CD8-positive, alpha-beta memory T cell (primary cell): ENCODE measurements at places on chromosomes 12 and 14.

DNA sequence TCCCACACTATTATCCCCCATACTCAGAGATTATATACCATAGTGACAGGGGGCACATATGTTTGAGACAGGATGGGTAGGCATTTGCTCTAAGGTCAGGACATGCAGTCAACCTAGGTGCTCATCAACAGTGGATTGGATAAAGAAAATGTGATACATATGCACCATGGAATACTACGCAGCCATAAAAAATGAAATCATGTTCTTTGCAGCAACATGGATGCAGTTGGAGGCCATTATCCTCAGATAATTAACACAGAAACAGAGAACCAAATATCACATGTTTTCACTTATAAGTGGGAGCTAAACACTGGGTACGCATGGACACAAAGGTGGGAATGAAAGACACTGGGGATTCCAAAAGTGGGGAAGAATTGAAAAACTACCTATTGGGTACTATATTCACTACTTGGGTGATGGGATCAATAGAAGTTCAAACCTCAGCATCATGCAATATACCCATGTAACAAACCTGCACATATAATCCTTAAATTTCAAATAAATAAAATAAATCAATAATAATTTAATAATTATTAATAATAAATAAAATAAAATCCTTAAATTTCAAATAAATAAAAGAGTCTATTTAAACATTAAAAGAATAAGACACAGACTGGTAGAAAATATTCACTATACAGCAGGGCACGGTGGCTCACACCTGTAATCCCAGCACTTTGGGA, 160.1 kb upstream of the CNOT2 start:
- DNase-seq = no peak

DNA sequence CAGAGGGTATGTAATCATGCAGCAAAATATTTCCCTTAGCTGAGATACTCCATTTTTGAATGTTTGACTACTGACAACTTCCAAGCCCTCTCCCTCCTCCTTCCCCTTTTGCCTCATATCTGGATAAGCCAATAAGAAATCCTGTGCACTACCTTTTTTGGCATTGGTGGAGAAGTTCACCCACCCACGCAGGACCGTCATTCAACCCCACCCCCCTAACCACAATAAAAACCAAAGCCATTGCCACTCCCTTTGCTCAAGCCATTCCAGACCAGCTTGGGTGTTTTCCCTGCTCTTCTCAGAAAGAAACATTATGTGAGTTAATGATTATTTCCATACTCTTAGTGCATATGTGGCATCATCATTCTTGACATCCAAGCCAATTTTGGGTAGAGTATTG, 176.7 kb downstream of the PTPN11 start:
- no peak for DNase-seq

DNA sequence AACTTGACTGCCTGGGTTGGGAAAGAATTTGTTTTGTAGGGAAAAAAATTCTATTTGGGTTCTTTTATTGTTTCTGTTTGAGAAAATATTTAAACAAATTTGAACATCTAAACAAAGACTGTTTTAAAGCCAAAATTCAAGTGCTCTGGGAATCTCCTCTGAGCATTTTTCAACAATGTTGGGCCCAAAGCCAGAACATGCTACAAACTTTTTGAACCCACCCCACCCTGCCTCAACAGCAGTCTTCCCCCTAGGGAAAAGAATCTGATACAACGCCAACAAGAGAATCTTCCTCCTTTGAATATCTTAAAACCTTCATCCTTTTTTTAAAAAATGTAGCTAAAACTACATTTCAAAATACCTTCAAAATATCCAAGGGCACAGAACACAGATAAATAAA, 20.4 kb upstream of the NID2 start:
- DNase-seq = no peak

GRCh38 chr12:93634416-93634815, 42.8 kb upstream of the CRADD start:
- DNase-seq = no peak

GRCh38 chr12:115109863-115110262, 425.9 kb upstream of the TBX3 start:
- DNase-seq = no peak

- no peak for DNase-seq
These were observed 84.1 kb upstream of the TRAF3 start for GRCh38 chr14:102693006-102693755.

DNA sequence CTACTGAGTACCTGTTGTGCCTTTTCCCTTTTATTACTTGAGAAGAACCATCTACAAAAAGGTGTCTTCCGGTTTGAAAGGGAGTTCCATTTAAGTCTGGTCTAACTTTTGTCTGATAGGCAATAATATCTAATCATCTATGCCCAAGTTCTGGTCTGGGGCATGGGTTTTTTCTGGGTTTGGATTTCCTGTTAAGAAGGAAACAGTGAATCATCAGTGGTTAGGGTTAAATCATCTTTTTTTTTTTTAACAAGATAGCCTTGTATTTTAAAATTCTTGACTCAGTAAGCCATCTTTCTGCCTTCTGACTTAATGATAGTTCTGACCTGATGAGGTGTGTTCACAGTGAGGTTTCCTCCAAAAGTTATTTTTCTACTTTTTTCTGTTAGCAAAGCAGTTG, 29.3 kb upstream of the CPNE8 start:
- DNase-seq = no peak

DNA sequence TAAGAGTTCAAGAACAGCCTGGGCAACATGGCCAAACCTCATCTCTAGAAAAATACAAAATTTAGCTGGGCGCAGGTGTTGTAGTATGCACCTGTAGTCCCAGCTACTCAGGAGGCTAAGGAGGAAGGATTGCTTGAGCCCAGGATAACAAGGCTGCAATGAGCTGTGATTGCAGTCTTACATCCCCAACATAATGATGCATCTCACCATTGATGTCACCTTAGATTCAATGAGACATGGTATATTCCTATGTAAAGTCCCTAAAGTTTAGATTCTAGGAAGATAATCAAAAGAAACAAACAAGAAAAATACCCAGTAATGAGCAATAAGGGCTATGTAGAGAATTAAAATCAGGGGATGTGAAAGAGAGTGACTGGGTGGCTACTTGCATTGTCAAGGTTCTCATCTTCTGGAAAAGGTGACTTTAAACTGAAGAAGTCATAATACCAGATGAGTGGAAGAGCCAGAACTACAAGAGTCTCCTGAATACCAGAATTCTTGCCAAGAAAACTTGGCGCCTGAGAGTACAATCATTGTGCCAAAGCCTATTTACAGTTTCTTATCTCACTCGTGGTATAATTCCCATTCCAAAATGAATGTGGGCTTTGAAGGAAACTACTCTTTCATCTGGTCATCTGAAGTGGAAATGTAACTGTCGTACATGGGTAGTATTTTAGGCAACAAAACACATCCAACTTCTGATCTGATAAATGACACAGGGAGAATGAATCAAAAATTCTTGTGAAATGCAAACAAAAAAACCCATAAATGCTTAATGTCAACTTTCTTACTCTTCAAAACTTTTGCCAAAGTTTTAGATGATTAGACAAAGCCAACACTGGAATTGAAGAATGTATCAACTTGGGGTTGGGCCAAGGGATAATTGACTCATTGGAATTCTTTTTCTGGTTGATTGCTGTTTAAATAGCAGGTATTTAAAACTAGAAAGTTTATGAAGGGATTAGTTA, 81.1 kb upstream of the ST8SIA1 start:
- DNase-seq = no peak

DNA sequence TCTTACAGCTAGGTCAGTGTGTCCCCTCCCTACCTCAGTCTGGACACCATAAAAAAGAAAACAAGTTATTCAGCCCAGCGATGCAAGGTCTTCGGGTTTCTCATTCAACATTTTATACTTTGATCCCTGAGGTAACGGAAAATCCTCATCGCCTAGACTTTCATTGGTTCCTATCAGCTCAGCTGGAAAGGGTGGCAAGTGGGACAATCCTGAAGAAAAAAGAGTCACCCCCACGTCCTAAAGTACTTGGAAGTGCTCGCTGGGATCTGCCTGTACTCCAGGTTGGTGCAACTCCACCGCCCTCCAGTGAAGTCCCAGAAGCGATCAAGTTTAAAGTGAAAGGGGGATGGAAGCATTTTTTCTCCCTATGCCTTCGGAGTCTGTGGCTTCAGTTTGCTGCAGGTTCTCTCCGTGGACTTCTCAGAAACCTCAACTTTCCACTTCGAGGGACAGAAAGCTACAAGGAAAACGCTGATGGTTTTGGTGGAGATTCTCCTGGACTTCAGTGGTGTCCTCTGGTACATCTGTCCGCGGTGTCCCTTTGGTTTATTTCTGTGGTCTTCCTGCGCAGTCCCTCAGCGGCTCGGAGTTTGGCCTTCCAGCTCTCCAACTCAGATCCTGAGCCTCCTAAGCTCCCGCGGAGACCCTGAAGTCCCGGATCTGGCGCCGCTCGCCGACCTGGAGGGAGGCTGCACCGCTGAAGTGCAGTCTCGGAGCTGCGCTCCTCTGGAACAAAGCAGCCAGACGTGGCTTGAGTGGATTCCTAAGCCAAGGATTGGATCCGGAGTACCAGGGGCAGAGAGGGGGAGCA, 1.8 kb upstream of the LRFN5 start:
- DNase-seq = no peak

GRCh38 chr14:35632676-35633075, 98.7 kb downstream of the INSM2 start:
- no peak for DNase-seq

DNA sequence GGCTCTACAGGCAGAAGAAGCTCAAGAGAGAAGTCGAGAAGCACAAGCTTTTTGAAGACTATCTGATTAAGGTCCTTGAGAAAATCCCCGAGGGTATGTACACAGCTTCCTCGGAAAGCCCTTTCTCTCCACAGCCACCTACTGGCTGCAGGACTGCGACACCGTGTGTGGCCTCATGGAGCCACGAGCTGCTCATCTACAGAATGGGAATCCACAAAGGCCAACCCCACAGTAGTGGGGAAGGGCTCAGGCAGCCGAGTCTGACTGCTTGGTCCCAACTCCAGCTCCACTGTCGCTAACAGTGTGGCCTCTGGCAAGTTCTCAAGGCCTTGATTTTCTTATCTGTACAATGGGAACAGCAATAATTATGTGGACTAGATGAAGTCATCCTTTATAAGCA, 2.5 kb downstream of the CCDC197 start:
- DNase-seq = no peak

- DNase-seq = no peak
These were observed 136.1 kb downstream of the ASCL1 start for GRCh38 chr12:103093499-103094106.

GRCh38 chr12:118302053-118302452, 70.7 kb downstream of the TAOK3 start:
- DNase-seq = no peak

GRCh38 chr12:51923506-51924365, 16.4 kb downstream of the ACVRL1 start:
- DNase-seq = peak; percentile 42

GRCh38 chr12:112716099-112717093, 75.2 kb upstream of the RPH3A start:
- DNase-seq = no peak

- DNase-seq = no peak
These were observed 12.7 kb downstream of the PYGL start for GRCh38 chr14:50931559-50931958.

DNA sequence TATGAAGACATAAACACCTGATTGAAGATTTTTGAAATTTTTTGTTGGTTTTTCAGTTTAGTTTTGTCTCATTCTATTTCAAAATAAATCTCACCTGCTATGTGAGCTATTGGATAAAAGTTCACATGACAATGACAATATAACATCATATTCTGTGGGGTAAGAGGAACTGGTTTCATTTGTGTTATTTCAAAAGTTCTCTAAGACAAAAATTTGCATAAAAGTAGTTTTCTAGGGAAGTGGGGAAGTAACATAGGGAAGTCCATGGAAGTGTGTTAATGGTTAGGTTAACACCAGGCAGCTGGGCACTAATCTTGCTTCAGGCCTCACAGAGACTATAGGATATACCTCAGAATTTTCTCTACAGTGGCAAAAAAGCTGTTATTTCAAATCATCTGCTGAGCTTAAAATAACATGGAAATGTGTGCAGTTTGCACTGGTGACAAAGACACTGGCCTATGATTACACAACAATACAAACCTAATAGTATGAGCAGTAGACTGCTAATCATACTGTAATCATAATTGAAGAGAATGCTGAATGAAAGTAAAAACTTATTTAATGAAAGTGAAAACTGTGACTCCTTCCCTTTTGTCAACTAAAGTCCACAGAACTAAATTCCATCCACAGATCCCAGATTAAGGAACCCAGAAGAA, 710.6 kb upstream of the TMEM132C start:
- DNase-seq = no peak

DNA sequence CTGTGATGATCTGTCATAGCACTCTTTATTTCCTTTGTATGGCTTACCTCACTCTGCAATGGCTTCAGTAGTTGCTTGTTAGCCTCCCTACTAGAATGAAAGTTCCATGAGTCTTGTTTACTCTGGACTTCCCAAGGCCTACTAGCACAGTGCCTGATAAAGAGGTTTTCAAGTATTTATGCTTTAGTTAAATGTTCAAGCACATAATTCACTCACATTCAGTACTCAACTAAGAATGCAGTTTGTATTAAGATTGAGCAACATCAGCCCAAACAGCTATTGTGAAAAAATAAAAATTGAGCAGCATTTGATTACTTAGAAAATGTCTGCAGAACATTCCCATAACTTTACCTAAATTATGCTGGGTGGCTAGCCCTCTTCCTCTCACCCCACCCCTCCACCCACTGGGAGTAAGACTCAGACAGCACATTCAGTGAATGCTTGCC, 158.9 kb upstream of the AMIGO2 start:
- no peak for DNase-seq

- no peak for DNase-seq
These were observed 45.4 kb downstream of the KIF26A start for GRCh38 chr14:104183796-104184195.

GRCh38 chr12:53123578-53124351, 20.5 kb downstream of the SOAT2 start:
- no peak for DNase-seq

GRCh38 chr14:44361083-44361482, 146.0 kb downstream of the FSCB start:
- DNase-seq = no peak

- no peak for DNase-seq
These were observed 308.1 kb upstream of the FLRT2 start for GRCh38 chr14:85221832-85222231.

GRCh38 chr12:82357845-82358199, 365 bp downstream of the CCDC59 start:
- DNase-seq = peak; percentile 0

GRCh38 chr12:812950-813349, 60.6 kb downstream of the WNK1 start:
- no peak for DNase-seq

- no peak for DNase-seq
These were observed 84.5 kb downstream of the CHGA start for GRCh38 chr14:93007225-93007997.
